ENCODE measurements at places on chromosomes 7 and 10. TPM values are rescaled to one million over a fixed set of nuclear protein-coding genes. Genes with fewer than 3 reads are reported as not detected.

DNA sequence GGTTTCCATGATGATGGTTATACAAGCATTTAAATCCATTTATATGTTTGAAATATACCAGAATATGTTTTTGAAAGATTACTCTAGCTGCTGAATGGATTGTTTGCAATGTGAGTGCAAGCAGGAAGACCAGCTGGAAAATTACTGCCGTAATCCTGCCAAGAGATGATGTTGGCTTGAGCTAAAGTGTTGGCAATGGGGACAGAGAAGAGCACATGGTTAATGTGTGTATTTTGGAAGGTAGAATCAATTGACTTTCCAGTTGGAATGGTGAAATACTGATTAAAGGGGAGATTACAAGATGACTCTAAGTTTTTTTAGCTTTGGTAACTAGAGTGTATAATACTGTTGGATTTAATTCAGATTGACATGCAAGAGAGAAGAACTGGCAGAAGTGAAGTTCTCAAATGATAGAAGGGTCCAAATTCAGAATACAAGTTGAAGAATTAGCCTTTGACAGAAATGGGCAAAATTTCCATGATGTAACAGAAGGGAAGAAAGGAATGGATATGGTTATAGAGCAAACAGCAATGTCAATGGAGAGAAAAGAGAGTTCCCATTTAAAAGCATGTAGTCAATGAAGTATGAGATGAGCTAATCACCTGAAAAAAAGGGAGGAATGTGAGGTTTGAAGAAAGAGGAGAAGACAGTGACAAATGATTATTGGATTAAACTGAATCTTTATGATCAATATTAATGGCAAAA, 422.0 kb downstream of the CDC14C start:
- DNase-seq: no peak
- H3K36me3 ChIP-seq: no peaks in the 10 kb centered on the region
- no peak overlapping the region for H3K4me3 ChIP-seq

- no peaks in the 10 kb centered on the region for H3K36me3 ChIP-seq
- no peaks in the 10 kb centered on the region for H3K4me1 ChIP-seq
- H3K4me3 ChIP-seq: no peak overlapping the region
- no peaks in the 10 kb centered on the region for H3K27me3 ChIP-seq
- DNase-seq: no peak
- no peak overlapping the region for H3K27ac ChIP-seq
These were observed 10.8 kb upstream of the FAM3C start for GRCh38 chr7:121406944-121407343.

GRCh38 chr10:47190301-47190700, 109.7 kb upstream of the GDF10 start:
- H3K4me1 ChIP-seq: no peaks in the 10 kb centered on the region
- no peak for DNase-seq
- H3K27ac ChIP-seq: no peak overlapping the region
- H3K27me3 ChIP-seq: no peaks in the 10 kb centered on the region
- no peaks in the 10 kb centered on the region for H3K36me3 ChIP-seq
- H3K4me3 ChIP-seq: no peak overlapping the region

- H3K27ac ChIP-seq: no peak overlapping the region
- no peak overlapping the region for H3K4me3 ChIP-seq
- H3K27me3 ChIP-seq: no peaks in the 10 kb centered on the region
- H3K36me3 ChIP-seq: no peaks in the 10 kb centered on the region
- no peaks in the 10 kb centered on the region for H3K4me1 ChIP-seq
These were observed 26.3 kb upstream of the PPIF start for GRCh38 chr10:79320820-79321493.

DNA sequence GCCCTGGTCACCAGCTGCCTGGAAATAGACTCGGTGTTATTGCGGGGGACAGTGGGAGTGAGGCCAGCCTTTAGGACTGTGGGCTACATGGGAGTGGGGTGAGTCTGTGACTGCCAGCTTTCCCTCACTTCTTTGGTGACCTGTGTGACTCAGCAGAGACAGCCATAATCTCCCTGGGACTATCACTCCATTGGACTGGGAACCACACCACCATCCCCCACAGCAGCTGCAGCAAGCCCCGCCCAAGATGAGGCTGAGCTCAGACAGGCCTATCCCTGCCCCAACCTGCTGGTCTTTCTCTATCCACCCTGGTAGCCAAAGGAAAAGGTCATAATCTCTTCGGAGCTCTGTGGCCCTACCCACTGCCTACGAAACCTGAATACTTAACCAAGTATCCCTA, 263.2 kb downstream of the FZD1 start:
- H3K4me1 ChIP-seq: no peaks in the 10 kb centered on the region
- no peak overlapping the region for H3K27ac ChIP-seq
- no peaks in the 10 kb centered on the region for H3K36me3 ChIP-seq
- no peaks in the 10 kb centered on the region for H3K27me3 ChIP-seq
- no peak overlapping the region for H3K4me3 ChIP-seq
- no peak for DNase-seq

GRCh38 chr10:95181726-95182125, 12.3 kb upstream of the ACSM6 start:
- no peak overlapping the region for H3K4me3 ChIP-seq
- peak overlapping the region; percentile 15 for H3K27ac ChIP-seq
- no peak for DNase-seq
- peaks cover 25% of the 10 kb centered on the region for H3K4me1 ChIP-seq
- H3K27me3 ChIP-seq: no peaks in the 10 kb centered on the region

GRCh38 chr10:89853781-89854191, 152.4 kb downstream of the KIF20B start:
- no peak for DNase-seq
- H3K27me3 ChIP-seq: no peaks in the 10 kb centered on the region
- H3K27ac ChIP-seq: no peak overlapping the region
- no peaks in the 10 kb centered on the region for H3K4me1 ChIP-seq
- no peaks in the 10 kb centered on the region for H3K36me3 ChIP-seq
- no peak overlapping the region for H3K4me3 ChIP-seq

GRCh38 chr7:39952374-39952773, 2.3 kb downstream of the CDK13 start:
- no peaks in the 10 kb centered on the region for H3K27me3 ChIP-seq
- H3K27ac ChIP-seq: no peak overlapping the region
- no peaks in the 10 kb centered on the region for H3K36me3 ChIP-seq
- H3K4me3 ChIP-seq: peak overlapping the region; percentile 76
- DNase-seq: no peak

DNA sequence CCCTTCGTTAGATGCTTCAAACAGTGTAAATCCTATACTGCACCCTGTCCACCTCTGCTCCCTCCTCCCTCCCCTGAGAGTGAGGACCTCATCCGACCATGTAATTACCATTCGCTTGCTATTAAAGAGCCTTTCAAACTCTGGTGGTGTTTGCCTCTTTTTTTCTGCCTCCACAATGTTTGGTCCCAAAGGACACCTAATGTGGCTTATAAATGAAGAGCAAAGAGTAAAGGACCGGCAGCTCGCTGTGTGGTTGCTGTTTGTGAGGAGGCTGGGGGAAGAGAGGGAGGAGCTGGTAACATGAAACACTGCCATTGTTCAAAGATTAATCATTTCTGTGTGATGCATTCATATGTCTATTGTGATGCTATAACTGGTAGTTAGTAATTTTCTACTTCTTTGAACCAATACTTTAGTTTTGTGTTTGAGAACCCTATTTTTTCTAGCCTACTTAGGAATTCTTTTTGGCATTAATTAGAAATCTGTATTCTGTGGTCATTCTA, 27.9 kb downstream of the MTURN start:
- no peaks in the 10 kb centered on the region for H3K27me3 ChIP-seq
- no peaks in the 10 kb centered on the region for H3K36me3 ChIP-seq
- no peak overlapping the region for H3K27ac ChIP-seq
- H3K4me1 ChIP-seq: peaks cover 16% of the 10 kb centered on the region

GRCh38 chr7:30931161-30931928, 19.7 kb downstream of the AQP1 start:
- no peak overlapping the region for H3K27ac ChIP-seq
- no peaks in the 10 kb centered on the region for H3K4me1 ChIP-seq
- H3K4me3 ChIP-seq: no peak overlapping the region
- no peaks in the 10 kb centered on the region for H3K36me3 ChIP-seq

GRCh38 chr7:29794959-29795629, 11.2 kb upstream of the WIPF3 start:
- H3K36me3 ChIP-seq: no peaks in the 10 kb centered on the region
- DNase-seq: no peak
- no peak overlapping the region for H3K4me3 ChIP-seq
- no peaks in the 10 kb centered on the region for H3K4me1 ChIP-seq
- no peaks in the 10 kb centered on the region for H3K27me3 ChIP-seq

PAX4 gene
- total RNA-seq: not detected

FZD8 gene
- 2.3 TPM for total RNA-seq

SLC35G1 gene
- total RNA-seq: 7.3 TPM

CNTNAP2 gene
- 4.2 TPM for total RNA-seq

SGPL1 gene
- 33.2 TPM for total RNA-seq

Measured in right lobe of liver (tissue), 6 donors.